ENCODE measurements at places on chromosomes 4 and X.

DNA sequence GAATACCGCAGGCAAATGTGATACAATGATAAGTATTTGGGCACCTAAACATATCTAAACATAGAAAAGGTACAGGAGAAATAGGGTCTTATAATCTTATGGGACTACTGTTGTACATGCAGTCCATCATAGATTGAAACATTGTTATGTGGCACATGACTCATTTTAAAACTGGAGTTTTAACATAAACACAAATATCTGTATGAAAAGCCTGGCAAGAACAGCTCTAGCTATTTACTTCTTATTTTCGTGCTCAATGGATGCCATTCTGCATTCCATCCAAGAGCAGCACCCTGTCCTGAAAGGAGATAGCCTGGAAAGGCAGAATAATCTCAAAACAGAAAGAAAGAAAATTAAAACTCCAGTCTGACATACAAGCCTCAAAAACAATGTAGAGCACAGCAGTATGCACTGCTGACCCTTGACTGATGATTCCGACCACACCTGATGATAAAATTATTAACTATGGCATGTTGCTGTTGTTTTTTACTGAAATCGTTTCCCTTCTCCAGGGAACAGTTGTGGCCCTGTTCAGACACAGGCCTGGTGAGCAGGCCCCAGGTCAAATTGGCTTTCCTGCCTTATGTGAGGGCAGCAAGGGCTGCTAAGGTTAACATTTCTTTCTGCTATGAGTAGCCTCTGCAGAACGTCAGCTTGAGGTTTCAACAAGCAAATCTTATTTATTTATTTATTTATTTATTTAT, 152.7 kb downstream of the APBB2 start:
- DNase-seq: no peak

GRCh38 chr4:85815796-85816459, 341.0 kb downstream of the ARHGAP24 start:
- DNase-seq: no peak

- no peak for DNase-seq
Observed at GRCh38 chr4:121824171-121824527, 466 bp upstream of the CCNA2 start.

- no peak for DNase-seq
Observed at GRCh38 chrX:133685822-133686221, 270.5 kb upstream of the GPC4 start.

GRCh38 chr4:1992468-1993168, 16.2 kb downstream of the NELFA start:
- DNase-seq: no peak

- no peak for DNase-seq
Observed at GRCh38 chr4:179353786-179354185, 1911.5 kb upstream of the AGA start.

GRCh38 chrX:134375691-134376090, 84.3 kb upstream of the HPRT1 start:
- DNase-seq: no peak

- no peak for DNase-seq
Observed at GRCh38 chrX:63513825-63514568, 162.9 kb upstream of the SPIN4 start.

- no peak for DNase-seq
Observed at GRCh38 chr4:137032222-137032621, 500.1 kb downstream of the PCDH18 start.

Data from activated CD4-positive, alpha-beta T cell treated with anti-CD3 and anti-CD28 coated beads, Interleukin-2, Interleukin-4, amounts not matched to agents 100 ng/mL and 50 ng/mL, durations not matched to agents 16 hours and 8 hours (primary cell).